ENCODE measurements at places on chromosomes 2 and 18. TPM values are rescaled to one million over a fixed set of nuclear protein-coding genes. Genes with fewer than 3 reads are reported as not detected.

The UGT1A8 gene
- total RNA-seq: 0.10 TPM

The NHEJ1 gene
- total RNA-seq: 19.0 TPM

The NLRC4 gene
- 0.11 TPM for total RNA-seq

The ONECUT2 gene
- total RNA-seq: 0.29 TPM

The CRIM1 gene
- 174 TPM for total RNA-seq

The UGT1A4 gene
- not detected for total RNA-seq

Data from A549 treated with AZD2906 at 1 μM for 4 hours (cell line).